ENCODE measurements at places on chromosomes 2 and 18.

GRCh38 chr2:113027691-113028090 lies 22.4 kb downstream of the IL36A start:
- no peak for DNase-seq

DNA sequence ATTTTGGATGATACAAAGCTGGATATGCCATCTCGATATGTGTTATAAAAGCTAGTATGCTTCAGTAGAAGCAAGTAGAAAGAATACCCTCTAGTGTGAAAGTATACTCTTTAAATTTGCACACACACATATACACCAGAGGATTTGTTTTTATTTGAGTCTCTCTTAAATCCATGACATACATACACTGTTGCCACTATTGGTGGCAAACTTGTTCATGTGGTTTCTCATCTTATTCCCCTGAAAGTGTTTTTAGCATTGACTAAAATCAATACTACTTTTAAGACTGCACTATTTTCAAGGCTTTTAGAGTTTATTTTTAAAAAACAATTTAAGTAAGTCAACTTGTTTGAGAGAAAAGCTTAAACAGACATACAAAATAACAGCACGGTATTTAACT lies 137.4 kb downstream of the IKZF2 start:
- no peak for DNase-seq

GRCh38 chr2:108858894-108859293 lies 72.3 kb downstream of the CCDC138 start:
- no peak for DNase-seq

DNA sequence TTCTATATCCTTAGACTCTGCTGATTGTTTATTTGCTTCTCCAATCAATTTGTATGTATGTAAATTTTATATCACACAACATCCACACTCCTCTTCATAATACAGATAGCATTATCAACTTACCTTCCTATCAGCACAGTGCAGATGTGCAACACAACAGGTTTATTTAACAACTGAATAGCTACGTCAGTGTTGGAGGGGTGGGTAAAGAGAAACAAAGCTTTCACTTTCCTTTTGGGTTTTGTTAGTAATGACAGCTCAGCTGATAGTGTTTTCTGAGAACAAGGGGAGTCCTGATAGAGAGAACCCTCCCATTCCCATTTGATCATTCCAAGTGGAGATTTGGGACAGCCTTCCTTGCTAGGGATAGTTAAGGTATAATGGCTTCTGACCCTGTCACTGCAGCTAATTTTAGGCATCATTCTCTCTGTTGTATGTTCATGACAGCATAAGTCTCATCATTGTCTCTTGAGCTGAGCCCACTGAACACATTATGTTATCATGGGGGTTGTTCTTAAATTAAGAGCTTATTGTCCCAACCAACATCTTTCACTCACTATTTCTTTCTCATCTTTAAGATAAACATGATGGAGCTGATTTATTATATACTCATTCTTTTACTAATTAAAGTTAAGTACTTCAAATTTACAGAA lies 227.7 kb downstream of the GPD2 start:
- DNase-seq: no peak

GRCh38 chr2:102282678-102283091 lies 28.7 kb upstream of the IL1RL1 start:
- no peak for DNase-seq

GRCh38 chr2:174846218-174846617 lies 81.9 kb upstream of the CHRNA1 start:
- DNase-seq: no peak

GRCh38 chr2:16972276-16972675 lies 306.6 kb upstream of the CYRIA start:
- DNase-seq: no peak

- DNase-seq: peak; percentile 72
Measured at GRCh38 chr2:104849618-104850141, 4.2 kb upstream of the POU3F3 start.

GRCh38 chr2:69073928-69074570 lies 61.1 kb downstream of the ANTXR1 start:
- DNase-seq: no peak

DNA sequence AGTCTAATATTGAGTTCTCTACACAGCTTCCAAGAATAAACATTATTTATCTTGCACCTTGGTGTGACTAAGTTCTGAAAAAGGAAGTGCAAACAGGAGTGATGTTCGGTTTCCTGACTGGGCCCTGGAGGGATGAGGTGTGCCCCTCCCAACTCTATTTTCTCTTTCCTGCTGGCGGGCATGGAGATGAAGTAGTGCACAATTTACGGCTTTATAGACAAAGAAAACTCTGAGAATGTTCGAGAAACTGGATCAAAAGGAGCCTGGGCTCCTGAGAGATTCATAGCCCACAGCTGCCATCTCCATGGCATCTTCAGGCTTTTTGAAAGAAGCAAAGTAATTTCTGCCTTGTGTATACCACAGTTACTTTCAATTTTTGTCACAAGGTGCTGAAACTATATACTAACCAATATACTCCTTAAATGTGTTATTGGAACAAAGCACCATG lies 22.3 kb downstream of the LRATD1 start:
- DNase-seq: no peak

- DNase-seq: no peak
Measured at GRCh38 chr18:42025974-42026625, 71.1 kb downstream of the PIK3C3 start.

GRCh38 chr2:218262631-218263586 lies 2.1 kb downstream of the GPBAR1 start:
- DNase-seq: peak; percentile 33

DNA sequence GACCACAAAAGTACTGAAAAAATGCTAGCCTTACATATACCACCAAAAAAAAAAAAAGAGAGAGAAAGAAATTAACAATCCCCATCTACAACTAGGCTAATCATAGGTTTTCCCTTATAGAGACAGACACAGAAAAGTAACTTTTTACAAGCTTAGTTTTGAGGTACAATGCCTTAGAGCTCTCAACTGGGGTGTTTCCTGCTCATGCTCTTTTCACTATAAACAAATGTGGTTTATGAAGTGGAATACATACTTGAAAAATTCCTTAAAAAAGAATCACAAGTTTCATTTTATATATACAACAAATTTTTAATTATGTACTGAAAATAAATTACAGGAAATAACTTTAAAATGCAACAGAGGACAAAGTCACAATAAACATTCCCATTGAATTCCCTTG lies 82.5 kb downstream of the ATL2 start:
- no peak for DNase-seq

GRCh38 chr18:61855449-61856378 lies 37.1 kb downstream of the RNF152 start:
- no peak for DNase-seq

- DNase-seq: peak; percentile 58
Measured at GRCh38 chr18:9709304-9709877, 1.3 kb downstream of the RAB31 start.

GRCh38 chr2:98830571-98831145 lies 99.7 kb upstream of the MGAT4A start:
- DNase-seq: no peak

DNA sequence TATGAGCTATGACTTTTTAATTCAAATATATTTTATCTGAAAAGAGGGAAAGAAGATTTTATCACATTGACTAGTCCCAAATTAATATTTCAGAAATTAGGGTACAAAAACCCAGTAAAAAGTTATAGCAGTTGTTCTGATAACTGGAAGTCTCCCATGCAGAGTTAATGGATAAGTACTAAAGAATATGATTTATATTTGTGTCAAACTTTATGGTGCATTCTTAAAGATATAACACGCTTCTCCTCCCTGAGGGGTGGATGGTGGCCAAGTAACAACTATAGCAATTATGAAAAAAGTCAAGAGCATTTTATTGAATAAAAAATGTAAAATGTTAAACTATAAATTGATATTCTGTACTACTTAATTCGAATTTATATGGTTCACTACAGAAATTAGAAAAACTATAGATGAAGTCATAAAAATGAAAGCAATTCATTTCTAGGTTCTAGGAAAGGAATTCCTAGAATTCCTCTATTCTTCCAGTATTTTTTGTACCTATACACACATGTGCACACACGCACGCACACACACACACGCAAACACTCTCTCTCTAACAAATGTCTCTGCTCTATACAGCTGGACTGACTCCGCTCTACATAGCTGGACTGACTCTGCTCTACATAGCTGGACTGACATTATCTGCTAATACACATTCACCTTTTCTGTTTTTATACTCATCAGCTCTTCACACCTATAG lies 111.3 kb downstream of the PRELID3A start:
- no peak for DNase-seq

DNA sequence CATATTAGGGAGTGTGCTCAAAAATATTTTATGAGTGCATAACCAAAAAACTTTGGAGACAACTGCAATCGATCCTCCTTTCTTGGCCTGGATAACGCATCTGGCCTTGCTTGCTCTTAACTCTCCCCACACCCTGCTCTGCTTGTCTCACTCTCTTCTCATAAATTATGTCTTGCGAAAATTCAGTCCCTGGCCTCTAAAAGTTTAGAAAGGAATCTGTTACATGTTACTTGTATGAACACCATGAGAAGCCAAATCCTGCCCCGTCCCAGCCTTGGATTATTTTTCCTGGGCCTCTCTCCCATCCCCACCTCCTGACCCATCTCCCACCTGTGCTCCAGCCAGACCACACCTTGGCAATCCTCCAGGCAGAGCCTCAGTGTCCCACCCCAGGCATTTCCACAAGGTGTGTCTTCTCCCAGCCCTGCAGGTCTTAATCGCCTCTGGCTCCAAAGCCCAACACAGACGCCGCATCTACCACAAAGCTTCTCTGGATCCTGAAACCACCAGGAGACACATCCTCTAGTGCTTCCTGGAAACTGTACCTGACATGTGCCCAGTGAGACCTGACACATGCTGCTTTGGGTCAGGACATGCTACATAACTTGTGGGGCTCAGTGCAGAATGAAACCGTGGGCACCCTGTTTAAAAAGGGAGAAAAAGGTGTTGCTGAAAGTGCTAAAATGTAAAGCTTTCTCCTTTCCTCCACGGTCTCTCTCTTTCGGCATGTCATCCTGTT lies 99.6 kb upstream of the ST3GAL5 start:
- DNase-seq: peak; percentile 62

DNA sequence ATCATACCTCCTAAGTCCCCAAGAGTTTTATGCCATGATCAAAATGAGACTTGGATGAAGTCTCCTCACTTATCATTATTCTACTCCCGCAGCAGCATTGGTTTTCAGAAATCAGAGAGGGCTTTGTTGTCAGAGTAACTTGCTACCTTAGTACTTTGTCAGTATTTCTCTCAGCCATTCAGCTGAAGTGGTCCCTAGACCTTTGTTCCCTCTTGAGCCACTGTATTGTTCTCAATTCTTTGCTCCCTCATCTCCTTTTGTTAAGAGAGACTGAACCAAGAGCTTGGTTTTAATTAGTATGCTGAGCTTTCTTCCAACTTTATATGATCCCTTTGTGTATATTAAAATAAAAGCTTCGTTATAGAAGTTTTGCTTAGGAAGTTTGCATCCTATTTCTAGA lies 133.4 kb downstream of the DOCK10 start:
- DNase-seq: no peak

DNA sequence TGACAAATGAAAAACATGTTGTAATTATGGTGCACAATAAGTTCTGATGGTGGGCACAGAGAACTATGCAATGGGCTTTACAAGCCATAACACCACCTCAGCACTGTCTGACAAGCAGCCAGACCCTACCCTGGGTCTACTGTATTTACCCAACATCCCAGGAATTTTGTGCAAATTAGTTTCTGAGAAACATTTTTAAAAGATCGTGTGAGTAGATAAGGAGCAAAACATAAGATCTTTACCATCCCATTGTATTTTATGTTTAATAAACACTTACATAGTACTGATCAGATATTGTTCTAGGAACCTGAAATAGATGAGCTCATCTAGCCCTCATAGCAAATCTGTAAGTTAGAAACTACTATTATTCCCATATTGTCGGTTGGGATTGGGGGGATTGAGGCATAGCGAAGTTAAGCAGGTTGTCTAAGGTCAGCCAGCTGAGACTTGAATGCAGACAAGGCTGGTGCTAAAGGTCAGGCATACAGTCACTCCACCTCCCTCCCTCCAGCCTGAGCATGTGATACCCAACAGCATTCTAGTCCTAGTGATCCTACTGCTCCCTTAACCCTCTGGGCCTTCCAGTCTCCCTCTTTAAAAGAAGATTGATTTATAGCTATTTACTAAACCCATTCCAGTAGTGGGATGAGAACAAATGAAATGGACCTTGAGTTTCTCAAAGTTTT lies 67.4 kb upstream of the STAM2 start:
- DNase-seq: no peak

- no peak for DNase-seq
Measured at GRCh38 chr18:39414009-39414700, 1848.6 kb upstream of the CELF4 start.

DNA sequence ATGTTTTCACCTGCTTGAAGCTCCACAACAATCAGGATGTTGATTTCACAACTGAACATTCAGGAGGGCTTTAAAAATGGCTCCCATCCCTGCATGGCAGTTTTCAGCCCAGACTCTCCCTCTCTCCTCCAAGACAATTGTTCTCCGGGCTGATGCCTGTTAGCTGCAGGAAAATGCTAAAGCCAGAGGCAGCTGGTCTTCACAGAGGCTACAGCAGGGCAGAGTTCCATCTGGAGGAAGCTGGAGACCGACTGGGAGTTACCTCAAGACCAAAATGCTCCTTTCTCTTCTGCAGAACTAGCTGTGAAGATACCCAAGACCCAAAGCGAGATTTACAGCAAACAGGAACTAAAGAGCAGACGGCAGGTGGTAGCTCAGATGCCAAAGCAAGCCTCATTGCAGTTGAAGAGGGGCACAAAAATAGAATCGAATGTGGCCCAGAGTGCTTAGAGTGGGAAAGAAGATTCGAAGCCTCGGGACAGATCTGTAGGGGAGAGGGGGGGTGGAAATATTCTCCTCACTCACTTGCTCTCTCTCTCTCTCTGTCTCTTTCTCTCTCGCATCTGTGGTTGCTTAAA lies 423.6 kb downstream of the ZNF521 start:
- DNase-seq: no peak

DNA sequence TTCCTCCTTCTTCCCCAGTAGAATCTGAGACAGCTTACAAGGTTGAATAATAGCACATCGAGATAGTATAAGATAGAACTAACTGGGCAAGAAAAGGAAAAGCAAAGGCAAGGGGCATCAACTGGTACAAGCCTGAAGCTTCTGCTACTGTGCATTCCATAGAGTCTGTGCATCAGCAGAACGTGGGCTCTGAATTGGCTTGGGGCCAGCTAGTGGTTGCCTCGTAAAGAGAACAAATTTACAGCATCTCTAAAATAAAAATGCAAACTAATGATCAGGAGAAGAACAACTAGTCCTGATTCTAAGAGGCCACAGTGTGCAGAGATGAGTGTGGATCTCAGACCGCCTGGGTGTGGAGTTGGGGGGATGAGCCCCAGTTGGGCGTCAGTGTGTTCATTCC lies 36.6 kb downstream of the UPP2 start:
- DNase-seq: no peak
